Caki2 (cell line): ENCODE measurements at places on chromosomes 3 and 15. TPM values are rescaled to one million over a fixed set of nuclear protein-coding genes. Genes with fewer than 3 reads are reported as not detected.
A peak's percentile ranks its signal among the peaks of the same experiment; 100 is the strongest.

DNA sequence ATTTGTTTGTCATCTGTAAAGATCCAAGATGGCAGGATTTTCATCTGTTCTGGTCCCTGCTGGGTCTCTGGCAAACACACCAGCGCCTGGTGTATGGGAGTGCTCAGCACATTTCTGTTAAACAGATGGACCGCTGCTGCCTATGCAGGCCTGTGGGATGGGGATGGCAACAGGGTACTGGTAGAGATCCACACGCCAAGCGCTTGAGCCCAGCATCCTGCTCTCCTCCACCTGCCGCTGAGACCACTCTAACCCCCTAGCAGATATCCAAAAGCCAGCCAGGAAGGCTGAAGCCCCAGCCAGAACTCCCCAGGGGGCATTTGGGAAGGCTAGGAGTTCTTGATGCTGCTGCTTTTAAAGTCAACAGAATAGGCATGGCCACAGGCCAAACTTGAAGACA, 31.7 kb downstream of the ZNF445 start:
- DNase-seq = no peak

DNA sequence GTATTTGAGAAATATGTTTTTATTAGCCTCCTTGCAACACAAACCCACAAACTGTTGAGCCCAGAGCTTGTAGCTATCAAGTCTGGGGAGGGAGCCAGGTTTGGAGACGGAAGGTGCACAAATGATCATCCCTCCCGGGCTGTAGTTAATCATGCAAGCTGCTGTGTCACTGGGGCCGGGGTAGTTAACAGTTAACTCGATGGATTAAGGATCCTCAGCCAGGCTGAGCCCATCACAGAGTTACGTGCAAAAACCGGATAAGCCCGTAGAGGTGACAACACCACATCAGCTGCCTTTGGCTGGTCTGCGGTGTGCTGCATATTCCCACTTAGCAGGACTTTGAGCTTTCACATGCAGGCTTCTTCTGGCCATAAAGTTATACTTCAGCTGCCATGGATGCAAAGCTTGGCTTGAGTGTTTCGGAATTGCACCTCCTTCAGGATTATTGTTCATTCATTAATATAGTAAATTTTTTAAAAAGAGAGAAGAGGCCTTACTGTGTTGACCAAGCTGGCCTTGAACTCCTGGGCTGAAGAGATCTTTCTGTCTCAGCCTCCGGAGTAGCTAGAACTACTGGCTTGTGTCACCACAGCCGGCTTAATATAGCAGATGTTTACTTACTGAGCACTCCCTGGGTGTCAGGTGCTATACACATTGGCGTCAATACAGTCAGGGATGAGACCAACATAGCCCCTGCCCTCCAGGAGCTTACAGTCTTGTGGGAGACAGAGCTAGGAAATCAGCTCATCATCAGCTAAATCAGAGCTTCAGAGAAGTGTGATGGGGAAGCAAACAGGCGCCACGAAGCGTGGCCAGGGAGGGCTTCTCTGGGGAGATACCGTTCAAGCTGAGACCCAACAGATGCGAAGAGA, 226.8 kb upstream of the BHLHE40 start:
- peak; percentile 95 for DNase-seq

DNA sequence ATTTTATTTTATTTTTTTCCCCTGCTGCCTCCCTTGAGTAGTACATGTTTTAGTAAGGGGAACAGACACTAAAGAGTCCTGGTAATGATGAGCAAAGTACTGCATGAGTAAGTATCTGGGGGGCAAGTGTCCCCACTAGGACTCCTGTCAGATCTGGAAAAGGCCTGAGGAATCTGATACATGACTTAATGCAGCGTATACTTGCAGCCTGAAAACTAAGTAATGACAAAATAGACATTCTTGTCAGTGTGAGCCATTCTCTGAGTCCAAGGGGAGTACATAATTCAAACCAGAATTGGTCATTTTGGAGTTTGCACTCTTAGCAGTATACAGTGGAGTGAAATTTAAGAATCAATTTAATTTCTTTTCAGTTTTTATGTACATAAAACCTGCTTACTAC, 27.5 kb downstream of the NXPE3 start:
- DNase-seq = no peak

GRCh38 chr15:59306520-59307164, 66.0 kb downstream of the MYO1E start:
- DNase-seq = no peak

Gene CPLX3
- not detected in 2 replicates for total RNA-seq
